ENCODE measurements at places on chromosomes 11 and 22.
A peak's percentile ranks its signal among the peaks of the same experiment; 100 is the strongest.

GRCh38 chr11:8694137-8694536 lies 11.5 kb downstream of the RPL27A start:
- no peak for DNase-seq

DNA sequence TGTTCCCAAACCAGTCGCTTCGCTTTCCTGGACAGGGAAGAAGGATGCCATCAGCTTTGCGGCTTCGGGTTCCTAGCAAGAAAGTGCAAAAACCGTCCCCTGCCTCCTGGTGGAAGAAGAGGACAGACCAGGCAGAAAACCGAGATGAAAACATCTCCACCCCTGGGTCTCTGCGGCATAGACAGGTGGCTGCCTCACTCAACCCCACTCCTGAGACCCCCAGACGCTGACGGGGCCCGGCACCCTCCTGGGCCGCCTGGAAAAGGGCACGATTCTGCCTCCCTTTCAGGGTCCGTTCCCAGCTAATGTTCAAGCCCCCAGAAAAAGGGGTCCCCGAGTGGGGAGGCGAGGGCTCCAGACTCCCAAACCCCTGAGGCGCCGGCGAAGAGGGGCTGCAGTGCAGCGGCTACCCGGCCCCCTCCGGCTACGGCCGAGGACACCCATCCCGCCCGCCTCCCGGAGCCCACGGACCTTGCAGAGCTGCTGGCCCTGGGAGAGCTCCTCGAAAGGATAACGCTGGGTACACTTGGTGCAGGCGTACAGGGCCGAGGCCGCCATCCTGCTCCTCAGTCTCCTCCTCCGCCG lies 569 bp downstream of the FAM76B start:
- peak; percentile 51 for DNase-seq

GRCh38 chr11:5004424-5005274 lies 10.0 kb downstream of the OR51L1 start:
- DNase-seq: no peak

- DNase-seq: no peak
These were observed 235.4 kb downstream of the METTL15 start for GRCh38 chr11:28343304-28344233.

DNA sequence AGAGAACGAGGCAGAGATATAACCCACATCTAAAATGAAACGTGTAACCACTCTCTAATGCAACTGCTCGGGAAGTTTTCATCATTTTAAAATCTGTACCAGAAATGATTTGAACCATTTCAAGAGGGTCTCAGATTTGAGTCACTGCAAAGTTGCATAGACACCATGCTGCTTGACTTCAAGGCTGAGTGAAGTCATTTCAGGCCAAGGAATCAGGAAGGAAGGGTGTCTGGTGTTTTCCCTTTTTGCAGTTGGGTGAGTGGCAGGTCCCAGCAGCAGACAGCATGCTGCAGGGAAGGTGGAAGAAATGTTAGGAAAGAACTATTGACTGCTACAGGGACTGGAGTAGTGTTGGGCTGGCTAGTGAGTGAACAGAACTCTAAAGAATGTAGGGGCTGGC lies 16.5 kb downstream of the TANGO2 start:
- DNase-seq: no peak

- DNase-seq: no peak
These were observed 1.7 kb upstream of the TYMP start for GRCh38 chr22:50531546-50531961.

- DNase-seq: no peak
These were observed 496 bp upstream of the TRAF6 start for GRCh38 chr11:36510594-36510942.

DNA sequence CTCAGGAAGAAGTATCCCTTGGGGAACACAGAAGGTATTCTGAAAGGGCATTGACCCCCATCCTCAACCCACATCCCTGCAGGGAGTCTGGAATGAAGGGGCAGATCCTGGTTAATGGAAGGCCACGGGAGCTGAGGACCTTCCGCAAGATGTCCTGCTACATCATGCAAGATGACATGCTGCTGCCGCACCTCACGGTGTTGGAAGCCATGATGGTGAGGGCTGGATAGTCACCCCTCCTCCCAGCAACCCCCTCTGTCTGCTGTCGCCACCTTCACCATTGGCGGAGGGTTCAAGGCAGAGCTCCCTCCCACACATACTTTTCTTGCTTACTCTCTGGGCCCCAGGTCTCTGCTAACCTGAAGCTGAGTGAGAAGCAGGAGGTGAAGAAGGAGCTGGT lies 5.3 kb downstream of the ABCG4 start:
- DNase-seq: no peak

DNA sequence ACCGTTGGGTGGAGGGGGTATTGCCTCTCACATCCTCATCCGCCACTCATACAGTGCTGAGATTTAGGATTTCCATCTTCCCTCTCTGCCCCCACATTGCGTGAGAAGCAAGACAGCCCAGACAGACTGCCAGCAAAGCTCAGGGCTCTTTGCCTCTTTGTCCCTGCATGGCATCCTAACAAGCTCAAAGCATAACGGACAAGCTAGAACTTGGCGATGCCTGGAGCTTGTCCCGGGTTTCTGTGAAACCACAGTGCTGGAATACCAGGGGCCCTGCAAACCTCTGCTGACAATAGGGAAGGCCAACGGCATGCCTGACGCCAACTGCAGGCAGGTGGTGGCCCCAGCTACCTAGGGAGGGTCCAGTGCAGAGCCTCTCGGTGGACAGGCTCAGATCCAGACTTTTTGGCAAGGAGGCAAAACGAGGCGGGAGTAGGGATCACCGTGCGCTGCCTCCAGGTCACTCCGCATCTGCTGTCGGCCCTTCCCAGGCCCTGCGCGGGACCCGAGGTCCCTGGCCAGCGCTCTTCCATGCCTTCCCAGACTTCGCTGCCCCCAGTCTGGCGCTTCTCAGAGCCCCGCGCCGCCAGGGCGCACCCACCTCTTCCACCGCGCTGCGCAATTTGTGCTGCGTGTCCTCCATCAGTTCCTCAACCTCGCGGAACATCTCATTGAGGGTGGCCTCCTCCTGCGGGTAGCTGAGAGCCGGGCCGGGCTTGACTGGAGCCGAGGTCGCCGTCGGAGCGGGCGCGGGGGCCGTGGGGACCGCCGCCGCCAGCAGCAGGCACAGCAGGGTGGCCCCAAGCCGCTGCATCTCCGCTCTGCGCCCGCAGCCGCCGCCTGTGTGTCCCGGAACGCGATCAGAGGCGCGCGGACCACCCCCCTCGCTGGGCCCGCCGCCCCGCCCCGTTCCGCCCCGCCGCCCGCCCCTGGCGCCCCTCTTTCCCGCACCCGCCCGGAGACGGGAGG lies at the start of gene DKK3:
Gene DKK3, minus strand, starts transcription at position 858 of the 969 bp plus-strand sequence. Its CDS starts 44 bp downstream, at position 814.
- DNase-seq: no peak

GRCh38 chr11:125494974-125495725 lies 915 bp downstream of the FEZ1 start:
- no peak for DNase-seq

DNA sequence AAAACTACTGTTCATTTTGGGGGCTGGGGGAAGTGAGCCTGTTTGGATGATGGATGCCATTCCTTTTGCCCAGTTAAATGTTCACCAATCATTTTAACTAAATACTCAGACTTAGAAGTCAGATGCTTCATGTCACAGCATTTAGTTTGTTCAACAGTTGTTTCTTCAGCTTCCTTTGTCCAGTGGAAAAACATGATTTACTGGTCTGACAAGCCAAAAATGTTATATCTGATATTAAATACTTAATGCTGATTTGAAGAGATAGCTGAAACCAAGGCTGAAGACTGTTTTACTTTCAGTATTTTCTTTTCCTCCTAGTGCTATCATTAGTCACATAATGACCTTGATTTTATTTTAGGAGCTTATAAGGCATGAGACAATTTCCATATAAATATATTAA lies 87.1 kb upstream of the BIRC3 start:
- no peak for DNase-seq

DNA sequence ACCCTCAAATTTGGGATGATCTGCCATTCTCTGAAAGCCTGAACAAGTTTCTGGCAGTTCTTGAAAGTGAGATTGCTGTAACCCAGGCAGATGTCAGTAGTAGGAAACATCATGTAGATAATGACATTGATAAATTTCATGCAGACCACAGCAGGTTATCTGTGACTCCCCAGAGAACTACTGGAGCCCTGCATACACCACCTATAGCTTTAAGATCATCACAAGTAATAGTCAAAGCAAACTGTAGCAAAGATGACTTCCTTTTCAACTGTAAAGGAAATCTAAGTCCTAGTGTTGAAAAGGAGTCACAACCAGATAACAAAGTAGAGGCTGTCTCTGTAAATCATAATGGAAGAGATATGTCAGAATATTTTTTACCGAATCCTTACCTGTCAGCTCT lies 31.0 kb downstream of the DDIAS start:
- no peak for DNase-seq

GRCh38 chr11:103215812-103216211 lies 106.6 kb downstream of the DYNC2H1 start:
- DNase-seq: no peak

DNA sequence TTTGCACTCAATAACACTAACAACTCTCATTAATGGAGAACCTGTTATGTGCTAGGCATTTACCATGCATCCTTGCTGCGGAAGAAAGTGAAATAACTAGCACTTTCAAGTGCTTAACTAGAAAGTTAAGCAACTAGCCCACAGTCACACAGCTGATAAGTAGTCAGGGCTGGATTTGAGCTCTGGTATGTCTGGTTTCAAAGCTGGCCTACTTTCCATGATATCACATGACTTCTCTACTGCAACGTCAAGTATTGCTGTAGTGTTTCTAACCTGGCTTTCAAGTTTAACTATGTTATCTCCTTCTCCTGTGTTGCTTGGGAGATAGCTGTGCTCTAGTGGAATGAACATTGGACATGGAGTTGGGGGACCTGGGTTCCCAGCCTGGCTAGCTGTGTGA lies 12.1 kb downstream of the SLC15A3 start:
- DNase-seq: no peak

DNA sequence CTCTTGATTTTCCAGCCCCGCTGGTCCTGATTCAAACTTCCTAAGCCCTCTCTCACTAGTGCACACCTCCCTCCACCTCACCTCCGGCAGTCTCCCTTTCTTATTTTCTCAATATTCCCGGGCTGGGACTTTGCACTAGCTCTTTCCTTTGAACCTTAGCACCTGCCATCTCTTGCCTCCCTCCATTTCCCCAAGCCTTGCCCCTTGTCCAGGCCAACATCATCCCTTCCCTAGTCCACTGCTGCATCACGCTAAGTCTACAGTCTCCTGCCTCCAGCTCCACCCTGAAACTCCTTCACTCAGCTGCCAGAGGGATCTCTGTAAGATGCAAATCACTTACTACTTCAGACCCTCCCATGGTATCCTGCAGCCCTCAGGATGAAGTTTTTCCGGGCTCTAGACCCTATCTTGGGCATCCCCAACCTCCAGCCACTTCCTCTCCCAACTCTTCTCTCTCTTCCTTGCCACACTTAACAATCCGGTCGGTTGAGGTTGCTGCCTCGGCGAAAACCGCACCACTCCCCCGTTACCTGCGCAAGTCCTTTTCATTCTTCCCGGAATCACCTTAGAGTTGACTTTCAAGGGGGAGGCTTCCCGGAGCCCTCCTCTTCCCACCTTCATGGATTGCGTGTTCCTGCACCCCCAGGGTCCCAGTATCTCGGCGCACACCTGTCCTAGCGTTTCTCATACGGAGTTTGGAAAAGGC lies 42.7 kb downstream of the NECTIN1 start:
- no peak for DNase-seq

GRCh38 chr11:113202431-113202830 lies 112.0 kb upstream of the TTC12 start:
- no peak for DNase-seq

DNA sequence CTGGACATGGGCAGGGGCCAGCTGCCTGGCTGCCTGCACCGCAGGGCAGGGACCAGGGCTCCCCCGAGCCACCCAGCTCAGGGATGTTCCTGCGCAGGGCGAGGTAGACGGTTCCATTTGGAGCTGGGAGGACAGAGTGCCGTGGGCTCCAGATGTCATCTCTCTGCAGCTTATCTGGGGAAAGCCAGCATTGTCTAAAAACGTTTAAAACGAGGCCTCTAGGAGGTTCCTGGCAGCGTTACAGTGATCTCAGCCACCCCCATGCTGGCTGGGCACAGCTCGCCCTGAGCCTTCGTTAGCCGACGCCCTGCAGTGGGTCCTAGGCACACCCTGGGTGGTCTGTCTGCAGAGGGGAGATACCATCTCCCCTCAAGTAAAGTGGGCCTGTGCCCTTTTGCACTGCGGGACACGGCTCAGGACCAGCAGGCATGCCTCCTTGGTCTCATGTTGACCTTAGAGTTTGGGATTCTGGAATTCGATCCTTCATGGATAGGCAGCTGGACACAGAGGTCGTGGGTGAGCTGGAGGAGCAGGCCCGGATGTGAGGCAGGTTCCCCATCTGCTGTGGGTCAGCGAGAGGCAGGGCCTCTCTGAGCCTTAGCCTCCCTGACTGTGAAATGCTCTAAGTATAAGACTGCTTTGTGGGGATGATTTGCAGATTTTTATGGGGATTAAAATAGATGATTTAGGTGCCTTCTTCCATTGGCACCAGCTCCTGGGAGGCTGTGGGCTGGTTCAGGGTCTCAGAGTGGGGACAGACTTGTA lies 14.1 kb downstream of the SYNGR1 start:
- no peak for DNase-seq

- no peak for DNase-seq
These were observed 376.7 kb upstream of the CCDC179 start for GRCh38 chr11:23236826-23237555.

DNA sequence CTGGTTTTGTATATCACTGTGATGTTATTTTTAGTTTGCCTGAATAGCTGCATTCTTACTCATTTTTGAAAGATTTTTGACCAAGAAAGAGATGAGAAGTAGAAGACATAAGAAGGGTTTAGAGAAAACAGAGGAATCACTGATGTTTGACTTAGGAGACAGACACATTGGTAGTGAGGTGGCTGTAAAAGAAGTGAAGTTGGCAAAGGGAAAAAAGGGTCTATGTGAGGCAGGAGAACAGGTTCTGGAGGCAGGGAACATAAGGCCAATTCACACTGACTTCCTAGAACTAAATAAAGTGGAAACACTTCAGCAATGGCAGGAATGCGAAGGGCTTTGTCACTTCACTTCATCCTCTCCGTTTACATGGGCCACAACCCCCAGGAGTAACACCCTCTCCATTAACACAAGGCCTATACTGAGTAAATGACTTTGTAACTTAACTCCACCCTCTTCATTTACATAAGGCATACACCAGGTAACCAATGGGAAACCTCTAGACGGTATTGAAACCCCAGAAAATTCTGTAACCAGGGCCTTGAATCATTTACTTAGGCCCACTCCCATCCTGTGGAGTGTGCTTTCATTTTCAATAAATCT lies 36.5 kb downstream of the CTSC start:
- no peak for DNase-seq

DNA sequence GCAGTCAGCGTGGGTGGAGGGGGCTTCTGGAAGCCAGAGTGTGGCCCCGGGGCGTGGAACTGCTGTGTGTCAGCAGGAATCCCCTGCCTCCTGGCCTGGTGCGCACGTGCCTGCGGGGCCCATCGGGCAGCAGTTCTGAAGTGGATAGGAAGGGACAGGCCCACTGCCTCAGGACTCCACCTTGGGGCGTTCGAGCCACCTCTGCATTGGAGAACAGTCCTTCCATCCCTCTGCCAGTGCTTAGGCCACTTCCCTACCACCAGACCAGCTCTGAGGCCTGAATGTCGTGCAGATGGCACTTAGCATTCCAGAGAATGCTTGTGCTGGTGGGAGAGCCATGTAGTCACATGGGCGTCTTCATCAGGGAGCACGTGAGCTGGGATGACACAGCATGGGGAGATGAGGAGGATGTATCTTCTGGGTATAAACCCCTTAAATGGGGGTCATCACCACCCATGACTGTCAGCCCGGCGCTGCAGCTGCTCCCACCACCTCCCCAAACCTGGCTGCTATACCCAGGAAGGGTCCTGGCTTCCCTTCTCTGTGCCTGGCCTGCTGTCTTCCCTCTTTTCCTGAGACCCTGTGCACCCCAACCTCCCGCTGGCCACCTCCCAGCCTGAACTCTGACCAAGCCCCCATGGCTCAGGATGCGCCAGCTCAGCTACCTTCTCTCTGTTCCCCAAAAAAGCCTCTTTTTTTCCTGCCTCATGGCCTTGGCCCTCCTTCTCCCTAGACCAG lies 9.7 kb downstream of the INCENP start:
- DNase-seq: no peak

All from ureter (tissue), 1 donor.